ENCODE measurements at places on chromosomes 16 and 17.

- DNase-seq: peak; percentile 65
Observed at GRCh38 chr17:45410144-45411091, 22.3 kb downstream of the ARHGAP27 start.

DNA sequence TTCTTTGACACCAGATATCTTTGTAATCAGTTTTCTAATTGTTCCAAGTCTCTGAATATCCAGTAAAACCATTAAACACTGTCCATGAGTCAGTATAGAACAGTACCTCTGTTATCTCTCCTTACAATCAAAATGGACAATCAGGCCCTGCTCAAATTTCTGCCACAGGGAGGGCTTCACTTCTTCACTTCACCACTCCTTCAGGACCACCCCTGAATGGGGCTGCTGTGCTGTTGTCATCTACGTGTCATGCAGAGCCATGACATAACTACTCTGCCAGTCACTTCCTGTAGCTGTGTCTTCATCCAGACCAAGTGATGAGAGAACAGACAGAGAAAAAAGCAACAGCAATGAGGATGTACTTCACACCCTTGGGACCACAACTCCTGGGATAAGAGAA lies 116.9 kb downstream of the TANC2 start:
- no peak for DNase-seq

DNA sequence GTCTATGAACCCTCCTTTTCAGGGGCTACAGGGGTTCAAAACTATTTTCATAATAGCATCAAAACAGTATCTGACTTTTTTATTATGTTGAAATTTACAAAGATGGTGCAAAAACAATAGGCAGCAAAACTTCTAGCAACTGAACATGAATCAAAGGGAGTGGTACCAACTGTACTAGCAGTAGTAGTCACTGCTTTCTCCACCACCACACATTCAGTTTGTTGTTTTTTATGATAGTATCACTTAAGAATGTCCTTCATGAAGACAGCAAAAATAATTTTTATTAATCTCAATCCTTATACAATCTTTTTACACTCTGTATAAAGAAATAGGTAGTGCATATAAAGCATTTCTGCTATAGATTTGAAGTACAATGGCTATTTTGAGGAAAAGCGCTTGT lies 47.6 kb downstream of the MED13 start:
- DNase-seq: no peak

DNA sequence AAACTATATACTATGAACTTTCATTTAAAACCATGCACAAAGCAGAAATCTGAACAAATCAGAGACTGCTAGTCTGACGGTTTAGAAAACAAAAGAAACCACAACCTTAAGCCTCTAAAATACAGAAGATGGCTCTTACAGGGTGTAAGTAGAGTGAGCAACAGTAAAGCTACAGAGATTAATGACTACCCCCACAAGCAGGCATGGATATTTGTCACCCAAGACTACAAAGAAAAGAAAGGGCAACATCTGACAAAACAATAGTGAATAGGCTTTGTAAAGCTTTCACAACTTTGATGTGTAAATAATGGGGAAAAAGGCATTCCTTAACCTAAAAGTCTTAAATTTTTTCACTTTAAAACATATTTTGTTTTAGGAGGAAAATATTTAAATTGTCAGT lies 75.0 kb downstream of the SPAG9 start:
- DNase-seq: no peak

- no peak for DNase-seq
Observed at GRCh38 chr17:48357779-48358602, 72.0 kb downstream of the SKAP1 start.

GRCh38 chr16:62475573-62475972 lies 439.3 kb upstream of the CDH8 start:
- DNase-seq: no peak

DNA sequence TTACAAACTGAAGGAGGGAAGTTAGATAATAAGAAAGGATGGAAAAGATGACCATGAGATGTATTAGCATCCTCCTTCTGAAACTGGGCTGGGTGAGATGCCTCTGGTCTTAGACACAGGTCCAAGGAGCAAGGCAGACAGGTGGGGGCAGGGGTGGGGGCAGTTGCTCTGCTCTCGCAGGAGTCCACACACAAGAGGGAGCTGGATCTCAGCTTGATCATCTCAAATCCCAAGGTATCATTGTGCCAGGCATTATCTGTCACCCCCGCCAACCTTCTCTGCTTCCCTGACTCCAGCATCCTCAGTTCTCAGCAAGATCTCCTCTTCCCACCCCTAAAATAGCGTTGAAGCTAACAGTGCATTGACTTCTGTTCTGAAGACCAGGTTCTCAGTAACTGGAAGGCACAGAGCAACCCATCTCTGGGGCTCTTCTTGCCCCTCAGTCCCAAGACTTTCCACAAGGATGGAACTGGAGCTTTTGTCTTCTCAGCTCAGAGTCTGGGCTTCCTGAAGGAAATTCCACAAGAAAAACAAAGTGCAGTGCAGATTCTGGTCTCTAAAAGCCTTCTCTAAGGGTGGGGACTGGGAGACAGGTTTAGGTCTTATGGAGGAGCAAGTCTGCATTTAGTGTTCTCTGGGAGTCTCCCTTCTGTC lies 1.6 kb downstream of the FLOT2 start:
- no peak for DNase-seq

DNA sequence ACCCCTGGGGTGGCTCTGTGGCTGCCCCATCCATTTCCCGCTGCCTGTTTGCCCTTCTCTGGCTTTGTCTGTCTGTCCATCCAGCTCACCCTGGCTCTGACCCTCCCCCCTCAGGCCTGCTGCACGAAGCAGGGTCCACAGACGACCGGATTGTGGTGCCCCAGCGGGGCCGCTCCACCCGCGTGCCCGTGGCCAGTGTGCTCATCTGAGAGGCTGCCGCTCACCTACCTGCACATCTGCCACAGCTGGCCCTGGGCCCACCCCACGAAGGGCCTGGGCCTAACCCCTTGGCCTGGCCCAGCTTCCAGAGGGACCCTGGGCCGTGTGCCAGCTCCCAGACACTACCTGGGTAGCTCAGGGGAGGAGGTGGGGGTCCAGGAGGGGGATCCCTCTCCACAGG lies 761 bp upstream of the LAT start:
- DNase-seq: no peak

DNA sequence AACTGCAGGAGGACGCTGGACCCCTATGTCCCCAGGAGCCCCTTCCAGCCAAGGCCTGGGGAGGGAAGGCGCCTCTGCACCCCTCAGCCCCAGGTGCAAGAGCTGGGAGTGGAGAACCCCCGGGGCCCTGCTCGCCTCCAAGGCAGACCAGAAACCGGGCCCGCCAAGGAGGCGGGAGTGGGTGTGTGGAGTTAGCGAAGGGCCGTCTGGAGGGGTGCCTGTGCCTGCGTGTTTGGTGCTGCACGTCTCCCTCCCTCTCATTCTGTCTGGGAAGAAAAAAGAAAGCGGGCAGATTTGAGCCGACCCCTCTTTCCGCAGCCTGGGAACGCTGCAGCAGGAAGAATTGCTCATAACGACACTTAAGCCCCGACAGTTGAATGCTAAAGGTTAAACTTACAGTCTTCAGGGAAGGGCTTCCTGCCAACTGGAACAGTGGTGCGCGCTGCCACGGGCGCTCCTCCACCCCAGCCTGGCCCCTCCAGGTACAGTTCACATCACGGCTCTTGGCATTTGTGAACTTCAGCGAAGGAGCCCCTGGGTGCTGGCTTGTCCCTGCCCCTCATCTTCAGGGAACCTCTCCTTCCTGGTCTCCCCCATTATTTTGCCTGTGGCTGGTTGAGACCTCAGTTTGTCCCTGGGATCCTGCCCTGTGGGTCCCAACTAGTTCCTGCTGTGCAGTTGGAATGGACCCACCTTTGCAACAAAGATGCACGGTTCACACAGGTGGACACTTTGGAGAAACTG lies 19.2 kb upstream of the ZFHX3 start:
- no peak for DNase-seq

DNA sequence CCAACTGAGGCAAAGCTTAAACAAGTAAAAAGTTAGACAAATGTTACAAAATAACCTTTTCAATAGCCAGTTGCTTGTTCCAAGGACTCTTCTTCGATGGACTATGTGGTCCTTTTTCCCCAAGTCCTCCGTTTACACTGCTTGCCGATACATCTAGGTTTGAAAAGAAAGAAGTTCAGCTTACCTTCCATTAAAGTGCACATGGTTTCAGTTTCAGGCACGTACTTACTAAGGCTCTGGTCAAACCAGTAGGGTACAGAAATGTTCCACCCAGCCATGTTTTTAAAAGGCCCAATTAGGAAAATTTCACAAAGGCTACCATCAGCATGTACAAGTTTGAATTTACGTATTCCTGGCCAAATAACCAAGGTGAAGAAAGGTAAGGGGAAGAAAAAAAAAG lies 2.1 kb downstream of the SRSF2 start:
- no peak for DNase-seq

- no peak for DNase-seq
Observed at GRCh38 chr16:47026492-47026891, 53.0 kb upstream of the DNAJA2 start.

DNA sequence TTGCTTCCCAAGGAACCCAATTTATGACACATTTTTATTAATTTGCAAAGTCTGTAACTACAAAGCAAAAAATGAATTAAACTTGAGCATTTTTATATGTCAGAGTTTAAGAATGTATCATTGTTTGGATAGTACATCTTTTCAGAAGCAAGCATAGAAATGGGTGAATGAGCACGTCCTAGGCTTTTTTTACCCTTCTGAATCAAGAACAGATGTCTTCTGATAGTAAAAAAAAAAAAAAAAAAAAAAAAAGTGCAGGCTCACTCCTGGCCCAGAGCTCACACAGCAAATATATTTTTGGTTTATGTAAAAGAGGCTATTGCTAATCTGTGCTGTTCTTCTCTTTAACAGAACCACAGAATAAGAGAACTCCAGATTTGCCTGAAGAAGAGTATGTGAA lies 6.3 kb downstream of the TERF2IP start:
- DNase-seq: no peak

DNA sequence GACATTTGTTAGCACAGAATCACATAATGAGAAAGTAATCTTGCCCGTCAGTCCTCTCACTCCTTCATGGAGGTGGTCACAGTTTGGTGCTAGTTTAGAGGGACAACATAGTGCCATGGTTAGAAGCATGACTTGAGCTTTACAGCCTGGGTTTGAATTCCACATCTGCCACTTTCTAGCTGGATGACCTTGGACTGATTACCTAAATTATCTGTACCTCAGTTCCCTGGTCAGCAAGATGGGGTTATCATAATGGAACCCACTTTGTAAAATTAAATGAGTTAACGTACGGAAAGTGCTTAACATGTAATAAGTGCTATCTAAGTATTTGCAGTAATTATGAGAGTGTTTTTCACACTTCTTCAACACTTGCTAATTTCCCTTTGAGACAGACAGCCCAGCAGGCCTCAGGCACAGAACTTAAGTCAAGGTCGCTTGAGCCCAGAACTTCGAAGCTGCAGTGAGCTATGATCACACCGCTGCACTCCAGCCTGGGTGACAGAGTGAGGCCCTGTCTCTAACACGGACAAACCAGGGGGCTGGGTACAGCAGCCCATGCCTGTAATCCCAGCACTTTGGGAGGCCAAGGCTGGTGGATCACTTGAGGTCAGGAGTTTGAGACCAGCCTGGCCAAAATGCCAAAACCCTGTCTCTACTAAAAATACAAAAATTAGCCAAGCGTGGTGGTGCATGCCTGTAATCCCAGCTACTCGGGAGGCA lies 7.1 kb downstream of the VWA3A start:
- no peak for DNase-seq

GRCh38 chr17:61289408-61290385 lies 109.9 kb upstream of the TBX2 start:
- DNase-seq: no peak

GRCh38 chr16:77963185-77964044 lies 58.9 kb upstream of the CLEC3A start:
- no peak for DNase-seq

GRCh38 chr16:625977-626765 lies 4.6 kb upstream of the WFIKKN1 start:
- no peak for DNase-seq

DNA sequence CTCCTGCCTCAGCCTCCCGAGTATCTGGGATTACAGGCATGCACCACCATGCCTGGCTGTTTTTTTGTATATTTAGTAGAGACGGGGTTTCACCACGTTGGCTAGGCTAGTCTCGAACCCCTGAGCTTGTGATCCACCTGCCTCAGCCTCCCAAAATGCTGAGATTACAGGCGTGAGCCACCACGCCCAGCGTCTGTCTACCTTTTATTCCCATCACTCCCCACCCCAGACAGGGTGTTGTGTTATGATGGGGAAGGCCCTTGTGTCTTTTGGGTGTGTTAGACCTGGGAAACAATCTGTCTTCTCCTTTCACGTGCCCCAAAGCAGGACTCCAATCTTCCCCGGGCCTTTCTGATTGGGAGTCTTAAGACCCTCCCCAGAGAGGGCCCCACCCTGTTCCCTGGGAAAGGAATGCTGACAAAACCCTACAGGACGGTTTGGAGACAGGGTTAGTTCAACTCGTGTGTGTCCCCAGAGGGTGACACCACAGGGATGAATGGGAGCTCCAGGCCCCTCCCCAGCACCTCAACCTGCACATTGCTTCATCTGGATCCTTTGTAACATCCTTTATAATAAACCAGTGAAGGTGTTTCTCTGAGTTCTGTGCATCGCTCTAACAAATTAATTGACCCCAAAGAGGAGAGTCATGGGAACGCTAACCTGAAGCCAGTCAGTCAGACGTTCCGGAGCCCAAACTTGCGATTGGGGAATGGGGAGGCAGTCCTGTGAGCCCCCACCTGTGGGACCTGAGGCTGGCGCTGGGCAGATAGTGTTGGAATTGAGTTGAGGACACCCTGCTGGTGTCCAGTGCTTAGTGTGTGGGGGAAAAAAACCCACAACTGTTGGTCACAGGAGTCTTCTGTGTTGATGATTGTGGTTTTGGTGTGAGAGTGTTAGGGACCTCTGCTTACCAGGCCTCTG lies 3.2 kb upstream of the ELOB start:
- DNase-seq: no peak

DNA sequence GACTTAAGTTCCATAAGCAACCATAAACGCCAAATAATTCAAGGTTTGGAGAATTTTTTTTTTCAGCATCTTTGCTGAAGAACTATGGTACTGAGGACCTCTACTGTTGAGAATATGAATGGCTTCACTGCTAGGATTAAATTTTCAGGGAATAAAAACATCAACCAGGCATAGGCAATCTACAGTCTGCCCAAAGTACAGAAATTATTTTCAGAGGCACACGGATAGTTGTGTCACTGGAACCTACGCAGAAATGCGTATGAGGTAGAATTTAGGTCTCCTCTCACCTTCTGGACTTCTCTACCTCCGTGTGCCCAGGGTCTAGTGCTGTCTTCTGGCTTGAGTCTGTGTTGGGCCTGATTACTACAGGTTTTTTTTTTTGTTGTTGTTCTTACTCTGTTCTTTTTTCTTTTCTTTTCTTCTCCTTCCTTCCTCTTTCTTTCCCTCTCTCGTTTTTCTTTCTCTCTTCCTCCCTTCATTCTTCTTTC lies 39.7 kb downstream of the NACA2 start:
- DNase-seq: no peak

GRCh38 chr17:73814075-73814474 lies 169.8 kb upstream of the SDK2 start:
- DNase-seq: no peak
